Activated T-cell treated with anti-CD3 and anti-CD28 coated beads for 48 hours (primary cell): ENCODE measurements at places on chromosomes 13 and 19.

- DNase-seq: no peak
Measured at GRCh38 chr13:22316494-22317025, 645.7 kb downstream of the FGF9 start.

- no peak for DNase-seq
Measured at GRCh38 chr19:32124585-32124984, 220.8 kb upstream of the ZNF507 start.

- DNase-seq: no peak
Measured at GRCh38 chr19:45500918-45501729, 2.9 kb downstream of the PPM1N start.

DNA sequence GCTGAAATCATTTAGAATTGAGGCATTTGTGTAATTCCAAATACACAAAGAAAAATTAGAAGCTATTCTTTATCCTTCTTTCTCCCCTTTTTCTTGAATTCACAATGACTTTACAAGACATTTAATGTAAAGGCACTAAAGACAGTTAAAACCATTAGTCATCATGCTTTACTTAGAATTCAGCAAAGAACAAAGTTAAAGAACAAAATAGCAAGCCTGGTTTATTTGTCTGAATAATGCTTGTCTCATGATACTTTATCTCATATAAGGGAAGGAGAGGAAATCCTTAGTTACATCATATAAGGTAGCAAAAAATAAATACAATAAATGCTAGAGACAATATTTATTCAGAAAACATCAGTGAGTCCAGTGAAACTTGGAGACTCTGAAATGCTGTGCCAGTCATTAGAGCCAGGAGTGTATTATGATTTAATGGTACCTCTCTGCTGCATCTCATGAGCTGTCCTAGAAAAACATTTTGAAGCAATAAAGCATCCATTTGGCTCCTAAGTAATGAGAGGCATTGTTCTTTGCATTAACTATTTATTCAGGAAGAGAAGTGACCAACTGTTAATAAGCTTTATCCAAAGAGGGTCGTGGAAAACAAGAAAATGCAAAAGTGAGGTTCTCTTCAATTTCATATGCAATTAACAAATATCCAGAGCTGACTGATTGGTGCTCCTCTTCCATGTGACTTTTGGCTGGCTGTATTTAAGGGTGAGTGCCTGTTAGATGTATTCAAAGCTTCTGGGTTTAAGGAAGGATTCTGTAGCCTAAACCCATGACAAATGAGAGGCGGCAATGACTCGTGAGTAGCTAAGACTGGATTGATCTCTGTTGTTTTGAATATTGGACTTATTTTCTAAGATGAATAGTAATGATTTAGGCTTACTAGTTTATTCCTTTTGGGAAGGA, 105.0 kb downstream of the DGKH start:
- no peak for DNase-seq

GRCh38 chr13:113756441-113757097, 2.5 kb upstream of the TMEM255B start:
- no peak for DNase-seq

- no peak for DNase-seq
Measured at GRCh38 chr13:28794396-28794795, 25.7 kb upstream of the MTUS2 start.

GRCh38 chr19:38565691-38566105, 52.1 kb downstream of the MAP4K1 start:
- no peak for DNase-seq

- DNase-seq: no peak
Measured at GRCh38 chr19:53275480-53275879, 8.0 kb upstream of the VN1R4 start.

DNA sequence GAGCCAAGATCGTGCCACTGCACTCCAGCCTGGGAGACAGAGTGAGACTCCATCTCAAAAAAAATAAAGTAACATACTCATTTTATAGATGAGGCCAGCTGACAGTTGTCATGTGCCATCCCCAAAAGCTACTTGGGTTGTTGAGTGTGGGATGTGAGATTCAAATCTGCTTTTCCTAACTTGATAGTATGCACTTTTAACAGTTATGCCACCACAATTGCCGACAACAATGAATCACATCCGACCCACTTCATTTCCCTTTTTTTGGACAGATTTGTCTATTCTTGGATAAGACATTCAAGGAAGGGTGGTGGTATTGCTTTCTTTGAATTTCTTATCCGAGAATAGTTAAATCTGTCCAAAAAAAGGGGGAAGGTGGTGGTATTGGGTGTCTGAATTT, 16.3 kb upstream of the DNMT1 start:
- no peak for DNase-seq

DNA sequence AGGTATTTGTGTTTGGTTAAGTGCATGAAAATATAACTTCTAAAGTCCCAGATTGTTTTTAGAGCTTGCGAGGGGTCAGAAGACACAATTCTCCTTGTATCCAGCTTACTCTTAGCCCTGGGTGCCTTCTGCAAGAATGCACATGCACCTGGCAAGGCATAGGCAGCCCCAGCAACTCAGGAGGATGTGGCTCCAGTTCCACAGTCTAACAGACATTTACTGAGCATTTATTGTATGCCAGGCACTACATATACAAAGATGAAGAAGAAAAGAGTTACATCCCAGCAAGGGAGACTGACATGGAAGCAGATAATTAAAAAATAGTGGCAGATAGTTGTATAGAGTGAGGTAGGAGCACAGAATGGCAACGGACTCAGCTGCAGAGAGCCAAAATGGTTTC, 101.1 kb upstream of the FRY start:
- DNase-seq: no peak

- DNase-seq: no peak
Measured at GRCh38 chr13:69545551-69545950, 562.1 kb upstream of the ATXN8OS start.

GRCh38 chr13:98371516-98372023, 194.5 kb upstream of the RNF113B start:
- DNase-seq: no peak

DNA sequence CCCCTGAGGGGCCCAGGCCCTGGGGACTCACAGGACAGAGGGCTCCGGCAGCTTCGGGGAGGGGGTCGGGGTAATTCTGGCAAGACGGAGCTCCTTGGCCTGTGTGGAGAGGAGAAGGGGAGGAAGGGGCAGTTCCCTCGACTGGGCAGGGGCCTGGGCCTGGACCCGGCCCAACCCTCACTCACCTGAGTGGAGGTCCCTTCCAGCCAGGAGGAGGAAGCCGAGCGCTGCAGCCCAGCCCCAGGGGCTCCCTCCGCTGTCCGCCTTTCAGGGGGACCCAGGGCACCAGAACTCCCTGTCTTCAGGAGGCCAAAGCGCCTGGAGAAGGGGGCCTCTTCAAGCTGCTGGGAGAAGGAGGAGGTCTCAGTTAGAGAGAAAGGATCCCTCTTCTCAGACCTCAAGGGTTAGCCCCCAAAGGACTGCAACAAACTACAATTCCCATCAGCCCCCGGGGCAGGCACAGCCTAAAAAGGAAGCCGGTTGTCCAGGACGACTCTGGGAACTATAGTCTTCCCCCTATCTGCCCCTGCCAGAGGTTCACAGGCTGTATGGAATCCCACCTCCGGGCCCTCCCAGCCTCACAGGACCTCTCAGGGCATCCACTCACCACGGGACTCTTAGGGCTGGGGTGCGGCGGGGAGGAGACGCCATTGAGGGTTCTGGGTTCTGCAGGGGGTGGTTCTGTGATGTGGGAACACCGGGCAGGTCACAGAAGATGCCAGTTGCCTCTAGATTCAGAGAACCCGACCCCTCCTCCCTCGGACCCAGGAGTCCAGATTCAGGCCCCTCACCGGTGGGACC, 19.8 kb downstream of the EPS8L1 start:
- DNase-seq: no peak

- no peak for DNase-seq
Measured at GRCh38 chr19:17419154-17419620, 660 bp upstream of the MVB12A start.

- no peak for DNase-seq
Measured at GRCh38 chr13:34155931-34156607, 338.1 kb downstream of the RFC3 start.

DNA sequence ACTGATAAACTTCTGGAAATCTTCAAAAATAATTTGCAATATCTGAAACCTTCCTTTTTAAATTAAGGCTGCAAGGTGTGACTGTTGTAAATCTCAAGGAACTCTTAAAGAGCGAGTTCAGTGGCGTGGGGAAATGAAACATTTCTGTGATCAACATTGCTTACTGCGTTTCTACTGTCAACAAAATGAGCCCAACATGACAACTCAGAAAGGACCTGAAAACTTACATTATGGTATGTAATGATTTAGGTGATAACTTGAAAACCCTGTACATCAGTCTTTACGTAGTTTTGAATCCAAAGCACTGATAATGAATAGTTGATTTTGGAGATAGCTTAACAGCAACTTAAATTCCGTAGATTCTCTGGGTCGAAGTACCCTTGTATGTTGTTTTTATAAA, 92.8 kb downstream of the ZMYM2 start:
- DNase-seq: no peak

DNA sequence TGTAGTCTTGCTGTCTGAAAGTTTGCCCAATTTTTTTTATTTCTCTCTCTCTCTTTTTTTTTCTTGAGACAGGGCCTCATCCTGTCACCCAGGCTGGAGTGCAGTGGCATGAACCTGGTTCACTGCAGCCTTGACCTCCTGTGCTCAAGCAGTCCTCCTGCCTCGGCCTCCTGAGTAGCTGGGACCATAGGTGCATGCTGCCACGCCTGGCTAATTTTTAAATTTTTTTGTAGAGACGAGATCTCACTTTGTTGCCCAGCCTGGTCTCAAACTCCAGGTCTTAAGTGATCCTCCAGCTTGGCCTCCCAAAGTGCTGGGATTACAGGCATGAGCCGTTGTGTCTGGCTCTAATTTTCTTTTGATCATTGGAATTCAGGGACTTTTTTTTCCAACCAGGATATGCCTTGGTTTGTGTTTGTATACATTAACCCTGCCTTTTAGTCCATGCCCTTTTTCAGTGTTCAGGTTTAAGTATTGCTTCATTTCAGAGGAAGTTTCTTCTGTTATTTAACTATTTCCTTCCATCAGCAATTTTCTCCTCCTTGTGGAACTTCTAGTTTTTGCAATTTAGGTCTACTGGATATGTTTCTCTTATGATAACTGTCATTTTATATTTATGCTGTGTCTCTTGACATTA, 201.4 kb downstream of the PCCA start:
- no peak for DNase-seq

GRCh38 chr13:96546463-96546862, 447.8 kb downstream of the OXGR1 start:
- no peak for DNase-seq

- peak; percentile 36 for DNase-seq
Measured at GRCh38 chr19:40803857-40804782, 5.1 kb downstream of the EGLN2 start.

DNA sequence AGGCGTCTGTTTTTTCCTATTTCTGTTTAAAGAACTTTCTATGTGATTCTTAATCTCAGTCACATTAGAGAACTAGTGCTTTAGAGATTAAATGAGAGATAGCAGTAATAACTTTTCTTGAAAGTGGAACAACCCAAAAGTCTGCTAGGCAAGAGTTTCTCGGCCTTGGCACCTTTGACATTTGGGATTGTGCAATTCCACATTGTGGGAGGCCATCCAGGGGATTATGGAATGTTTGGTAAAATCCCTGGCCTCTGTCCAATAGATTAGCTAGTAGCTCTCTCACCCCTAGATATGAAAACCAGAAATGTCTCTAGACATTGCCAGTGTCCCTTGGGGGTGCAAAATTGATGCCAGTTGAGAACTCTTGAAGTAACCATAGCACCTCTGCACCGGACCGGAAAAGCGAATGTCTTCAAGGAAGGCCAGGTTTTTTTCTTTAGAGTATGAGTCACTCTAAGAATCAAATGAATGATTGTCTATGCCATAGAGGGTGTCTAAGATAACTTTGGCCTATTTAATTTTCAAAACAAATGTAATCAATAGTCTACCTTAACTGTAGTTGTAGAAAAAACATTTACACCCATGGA, 45.0 kb upstream of the IL17D start:
- no peak for DNase-seq

DNA sequence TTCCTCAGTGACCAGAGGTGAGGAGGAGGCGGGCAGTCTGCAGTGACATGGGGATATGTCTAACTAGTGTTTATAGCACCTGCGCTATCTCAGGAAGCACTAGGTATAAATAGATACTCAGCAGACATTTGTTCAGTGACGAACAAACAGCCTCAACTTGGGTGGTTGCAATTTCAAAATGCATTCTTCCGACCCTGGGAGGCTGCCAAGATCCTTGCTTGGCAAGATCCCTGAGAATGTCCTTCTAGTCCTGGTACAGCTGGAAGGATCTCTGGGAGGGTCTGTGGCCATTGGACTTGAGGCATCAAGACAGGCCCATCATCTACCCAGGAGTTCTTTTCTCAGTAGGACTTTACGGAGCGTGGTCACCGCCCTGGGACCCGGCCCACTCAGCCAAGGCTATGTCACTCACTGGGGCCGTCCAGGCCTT, 299.5 kb downstream of the ZNF536 start:
- no peak for DNase-seq

- no peak for DNase-seq
Measured at GRCh38 chr13:28384789-28385188, 110.1 kb downstream of the FLT1 start.

- no peak for DNase-seq
Measured at GRCh38 chr13:65943708-65944107, 1286.4 kb downstream of the PCDH9 start.

DNA sequence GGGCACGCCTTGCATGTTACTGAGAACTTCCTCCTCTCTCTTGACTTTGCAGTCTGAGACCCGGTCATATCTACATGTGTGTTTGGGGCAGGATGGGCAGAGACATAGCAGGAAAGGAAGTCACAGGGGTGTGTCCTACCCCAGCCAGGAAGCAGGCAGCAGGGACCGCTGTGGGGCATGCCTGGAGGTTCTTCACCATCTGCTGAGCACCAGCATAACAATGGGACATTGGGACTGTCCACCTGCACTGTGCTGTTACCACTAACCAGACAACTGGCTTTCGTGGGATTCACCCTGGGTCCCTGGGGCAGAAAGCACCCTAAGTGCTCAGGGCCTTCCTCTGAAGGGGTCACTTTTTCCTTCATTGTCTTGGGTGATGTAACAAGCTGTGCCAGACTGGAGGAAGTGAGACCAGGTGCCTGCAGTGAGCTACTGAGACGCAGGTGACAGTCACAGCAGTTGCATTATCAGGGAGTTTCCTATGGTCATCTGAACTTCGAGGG, 2.6 kb upstream of the HAUS5 start:
- DNase-seq: no peak

GRCh38 chr13:56201834-56202233, 938.9 kb upstream of the PRR20A start:
- no peak for DNase-seq

DNA sequence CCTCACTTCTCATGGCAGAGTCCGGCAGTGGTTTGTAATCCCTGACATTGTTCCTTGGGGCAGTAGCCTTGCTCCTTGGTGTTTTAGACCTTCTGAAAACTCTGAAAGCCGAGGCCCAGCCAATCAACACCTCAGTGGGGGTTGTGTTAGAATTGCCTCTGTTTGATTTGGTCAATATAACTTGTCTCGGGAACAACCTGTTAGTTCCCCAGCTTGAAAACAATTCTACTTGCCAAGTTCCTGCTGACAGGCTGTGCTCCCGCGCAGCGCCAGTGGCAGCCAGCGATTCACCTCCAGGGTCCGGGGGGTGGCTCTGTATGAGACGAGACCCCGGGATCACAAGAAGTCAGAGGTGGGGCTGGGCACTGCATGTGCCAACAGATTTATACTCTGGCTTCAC, 81.4 kb upstream of the MEDAG start:
- no peak for DNase-seq

GRCh38 chr13:29936051-29936813, 85.8 kb upstream of the UBL3 start:
- no peak for DNase-seq

- no peak for DNase-seq
Measured at GRCh38 chr19:50314724-50315708, 14.2 kb downstream of the KCNC3 start.

GRCh38 chr13:90362707-90363106, 984.8 kb upstream of the MIR17HG start:
- DNase-seq: no peak
